ENCODE measurements at places on chromosomes 12 and 14.

GRCh38 chr14:59688224-59689170 lies 111.9 kb upstream of the CCDC175 start:
- DNase-seq = peak; percentile 39

DNA sequence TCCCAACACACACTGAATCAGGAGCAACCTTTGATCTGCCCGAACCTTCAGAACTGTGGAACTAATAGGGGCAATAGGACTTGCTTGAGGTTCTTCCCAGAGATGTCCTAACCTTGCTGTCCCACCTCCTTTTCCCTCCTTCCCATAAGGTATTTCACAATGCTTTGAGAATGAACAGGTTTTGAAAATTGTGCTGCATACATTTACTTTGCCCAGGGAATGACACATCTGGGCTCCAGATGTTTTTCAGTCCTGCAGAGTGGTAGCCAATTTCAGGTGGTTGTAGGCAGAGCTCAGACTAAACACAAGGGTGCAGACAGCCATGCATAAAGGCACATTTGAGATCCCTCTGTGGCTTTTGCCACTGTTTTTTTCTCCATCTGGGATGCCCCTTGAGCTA lies 206.7 kb upstream of the PWP1 start:
- no peak for DNase-seq

DNA sequence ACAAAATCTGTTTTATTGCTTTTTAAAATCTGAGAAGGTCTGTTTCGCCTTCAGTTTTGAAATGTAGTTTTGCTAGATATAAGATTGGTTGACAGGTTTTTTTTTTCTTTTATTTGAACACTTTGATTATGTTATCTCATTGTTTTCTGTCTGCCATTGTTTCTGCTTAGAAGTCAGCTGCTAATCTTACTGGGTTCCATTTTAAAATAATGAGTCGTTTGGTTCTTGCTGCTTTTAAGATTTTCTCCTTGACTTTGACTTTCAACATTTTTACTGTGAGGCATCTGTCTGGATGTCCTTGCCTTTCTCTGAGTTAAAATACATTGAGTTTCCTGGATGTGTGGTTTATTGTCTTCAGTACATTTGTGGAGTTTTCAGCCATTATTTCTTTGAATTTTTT lies 56.7 kb downstream of the ADIPOR2 start:
- no peak for DNase-seq

- DNase-seq = no peak
Observed at GRCh38 chr12:54975272-54975671, 9.3 kb downstream of the TESPA1 start.

DNA sequence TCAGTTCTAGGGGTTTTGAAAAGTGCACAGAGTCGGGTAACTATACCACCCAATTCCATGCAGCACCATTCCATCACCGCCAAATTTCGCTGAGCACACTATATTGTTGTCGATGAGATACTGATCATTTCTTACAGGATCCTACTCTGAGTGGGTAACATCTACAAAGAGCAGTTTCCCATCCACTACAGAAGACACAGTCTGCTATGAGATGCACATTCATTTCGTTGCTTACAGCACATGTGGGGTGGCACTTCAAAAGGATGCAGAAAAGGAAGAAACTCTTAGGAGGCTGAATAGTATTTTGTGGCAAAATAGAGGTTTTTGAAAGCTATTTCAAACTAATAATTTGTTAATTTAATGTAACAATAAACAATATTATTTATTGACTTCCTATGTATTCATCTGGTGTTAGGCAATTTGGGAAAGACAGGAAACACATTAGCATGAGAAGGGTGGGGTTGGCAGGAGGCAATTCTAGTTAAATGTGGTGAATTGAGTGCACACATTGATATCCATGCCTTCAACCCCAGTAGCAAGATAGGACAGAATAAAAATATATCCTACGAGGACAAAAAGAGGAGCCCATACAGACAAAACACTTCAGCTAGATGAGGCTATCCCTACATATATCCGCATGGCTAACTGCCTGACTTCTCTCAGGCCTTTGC lies 186.8 kb upstream of the PARP11 start:
- no peak for DNase-seq

GRCh38 chr12:27952510-27952909 lies 20.0 kb downstream of the PTHLH start:
- DNase-seq = no peak

- peak; percentile 89 for DNase-seq
Observed at GRCh38 chr14:96136371-96137005, 68.2 kb upstream of the BDKRB2 start.

DNA sequence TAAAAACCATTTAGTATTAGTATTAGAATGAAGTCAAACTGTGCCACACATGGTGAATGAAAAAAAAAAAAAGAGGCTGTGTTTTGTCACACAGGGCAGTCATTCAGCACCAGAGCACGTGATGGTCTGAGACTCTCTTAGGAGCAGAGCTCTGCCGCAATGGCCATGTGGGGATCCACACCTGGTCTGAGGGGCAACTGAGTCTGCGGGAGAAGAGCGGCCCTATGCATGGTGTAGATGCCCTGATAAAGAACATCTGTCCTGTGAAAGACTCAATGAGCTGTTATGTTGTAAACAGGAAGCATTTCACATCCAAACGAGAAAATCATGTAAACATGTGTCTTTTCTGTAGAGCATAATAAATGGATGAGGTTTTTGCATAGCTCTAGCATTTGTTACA lies 12.2 kb upstream of the BDKRB1 start:
- DNase-seq = peak; percentile 62

GRCh38 chr14:105846312-105846711 lies 319.9 kb downstream of the TMEM121 start:
- DNase-seq = no peak

DNA sequence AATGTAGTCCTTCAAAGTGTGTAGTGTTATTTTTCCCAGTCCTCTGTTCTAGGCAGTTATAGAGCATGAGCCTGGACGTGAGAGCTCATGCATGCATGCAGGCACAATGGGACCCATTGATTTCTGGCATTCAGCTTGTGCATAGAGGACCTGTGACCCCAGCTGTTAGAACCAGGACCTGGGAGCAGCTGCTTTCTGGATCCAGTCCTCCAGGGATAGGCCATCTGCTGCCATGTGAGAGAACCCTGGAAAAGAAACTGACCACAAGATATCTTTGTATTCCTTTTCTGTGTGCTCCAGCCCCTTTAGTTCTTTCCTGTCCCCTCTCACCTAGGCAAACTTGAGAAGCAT lies 76.9 kb downstream of the SUSD6 start:
- no peak for DNase-seq

DNA sequence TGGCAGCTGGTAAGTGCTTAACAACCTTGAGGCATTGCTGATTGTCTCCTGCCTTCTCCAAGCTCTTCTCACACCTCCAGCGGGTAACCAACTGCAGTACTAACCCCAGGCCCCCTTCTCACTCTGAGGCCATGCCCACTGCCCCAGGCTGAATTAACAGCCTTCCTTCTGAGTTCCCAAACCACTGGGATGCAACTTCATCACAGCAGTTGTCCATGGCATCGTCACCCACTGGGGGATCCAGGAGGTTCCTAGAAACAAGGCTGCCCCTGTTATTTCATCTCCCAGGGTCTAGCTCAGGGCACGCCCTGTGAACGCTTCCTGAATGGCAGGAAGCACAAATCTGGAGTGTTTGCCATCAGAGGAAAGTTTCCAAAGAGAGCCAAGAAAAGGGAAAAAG lies 58.0 kb downstream of the SYNE3 start:
- no peak for DNase-seq

DNA sequence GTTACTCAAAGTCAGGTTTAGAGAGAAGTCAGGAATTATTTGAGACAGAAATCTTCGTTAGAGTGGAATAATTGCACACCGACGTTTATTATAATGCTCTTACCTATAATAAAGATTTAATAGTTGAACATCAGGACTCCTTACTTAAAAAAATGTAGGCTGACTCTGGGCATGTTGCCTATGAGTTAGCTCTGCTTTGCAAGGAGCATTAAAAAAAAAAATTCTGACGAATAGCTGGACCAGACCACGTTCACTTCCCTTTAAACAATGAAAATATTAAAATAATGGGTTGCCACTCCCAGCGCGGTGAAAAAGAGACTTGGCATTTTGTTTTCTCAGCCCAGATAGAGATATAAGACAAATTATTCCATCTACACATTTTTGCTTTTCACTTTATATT lies 574 bp upstream of the FANCM start:
- DNase-seq = peak; percentile 57

DNA sequence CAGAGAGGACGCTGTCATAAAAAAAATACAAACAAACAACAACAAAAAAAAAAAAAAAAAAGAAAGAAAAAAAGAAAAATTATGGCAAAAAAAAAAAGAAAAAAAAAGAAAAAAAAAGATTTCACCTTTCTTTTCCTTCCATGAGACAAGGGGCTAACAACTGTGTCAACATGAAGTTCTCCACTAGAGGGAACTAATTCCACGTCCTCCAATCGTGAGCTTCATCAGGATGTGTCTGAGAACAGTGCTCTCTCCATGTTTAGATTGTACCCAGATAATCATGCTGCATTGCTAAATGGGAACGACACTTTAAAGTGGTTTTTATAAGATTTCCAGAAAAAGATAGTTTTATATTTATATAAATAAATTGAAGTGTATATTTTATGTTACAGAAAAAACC lies 96.2 kb upstream of the PTPRB start:
- DNase-seq = peak; percentile 86

- no peak for DNase-seq
Observed at GRCh38 chr14:101439023-101439422, 122.3 kb upstream of the DIO3 start.

- peak; percentile 54 for DNase-seq
Observed at GRCh38 chr12:2165021-2165420, 112.2 kb downstream of the CACNA1C start.

- DNase-seq = peak; percentile 72
Observed at GRCh38 chr14:20652996-20653975, 11.8 kb upstream of the OR6S1 start.

GRCh38 chr12:79547735-79548609 lies 142.8 kb downstream of the PAWR start:
- peak; percentile 71 for DNase-seq

All from fibroblast of lung (primary cell).